Stimulated activated CD8-positive, alpha-beta memory T cell treated with anti-CD3 and anti-CD28 coated beads, Interleukin-7, amount 100 ng/mL, for 1 hour (primary cell): ENCODE measurements at places on chromosomes 12 and 14.

- no peak for DNase-seq
Measured at GRCh38 chr12:59689776-59690175, 93.9 kb downstream of the SLC16A7 start.

GRCh38 chr14:73743431-73743931 is 29.3 kb upstream of the PNMA1 start:
- no peak for DNase-seq

DNA sequence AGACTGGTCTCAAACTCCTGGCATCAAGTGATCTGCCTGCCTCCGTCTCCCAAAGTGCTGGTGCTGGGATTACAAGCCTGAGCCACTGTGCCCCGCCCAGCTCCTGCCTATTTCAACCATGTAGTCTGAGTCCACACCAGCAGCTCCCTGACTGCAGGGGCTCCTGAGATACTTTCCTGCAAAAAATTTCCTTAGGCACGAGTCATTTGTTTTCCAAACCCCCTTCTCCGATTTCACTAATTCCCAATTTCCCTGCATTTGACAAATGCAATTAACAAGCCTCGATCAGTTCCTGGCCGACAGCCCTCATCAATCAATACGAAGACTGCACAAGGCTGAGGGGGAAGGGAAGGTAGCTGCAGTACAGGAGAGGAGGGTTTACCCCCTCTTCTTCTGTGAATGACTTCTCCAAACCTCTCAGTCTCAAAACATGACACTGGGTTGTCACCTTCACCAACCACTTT is 10.1 kb downstream of the PSMB5 start:
- no peak for DNase-seq

DNA sequence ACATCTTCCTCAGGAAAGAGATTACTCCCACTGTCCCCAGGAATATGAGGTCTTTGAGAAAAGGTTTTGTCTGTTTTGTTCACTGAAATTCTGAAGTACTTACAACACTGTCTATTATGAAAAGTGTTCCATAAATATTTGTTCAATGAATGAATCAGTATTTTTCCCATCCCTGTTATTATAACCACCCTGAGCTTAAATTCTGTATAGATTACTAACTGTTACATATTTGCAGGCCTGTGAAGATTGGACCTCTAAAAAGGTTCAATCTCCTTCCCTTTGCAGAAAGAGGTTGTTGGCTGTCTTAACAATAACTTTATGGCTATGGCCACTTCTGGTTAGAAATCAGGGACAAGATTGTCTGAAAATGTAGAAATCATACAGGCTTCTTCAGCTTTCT is 174.5 kb upstream of the NPAS3 start:
- no peak for DNase-seq

DNA sequence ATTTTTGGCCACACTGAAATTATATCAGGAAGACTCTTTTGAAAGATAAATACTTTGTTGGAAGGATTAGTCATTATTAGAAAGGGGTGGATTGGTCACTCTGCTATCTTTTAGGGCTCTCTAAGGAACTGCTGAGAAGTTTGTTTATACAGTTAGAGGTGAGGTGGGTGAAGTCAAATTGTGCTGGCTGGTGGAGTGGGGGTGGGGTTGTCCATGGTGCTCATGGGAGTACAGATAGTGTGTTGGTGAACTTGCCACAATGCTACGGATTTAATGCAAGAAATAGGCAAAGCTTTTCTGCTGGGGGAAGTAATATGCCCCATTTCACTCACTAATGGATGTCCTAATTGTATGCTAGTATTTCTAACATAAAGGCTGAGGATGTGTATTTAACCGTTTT is 35.8 kb downstream of the SUSD6 start:
- DNase-seq: no peak

DNA sequence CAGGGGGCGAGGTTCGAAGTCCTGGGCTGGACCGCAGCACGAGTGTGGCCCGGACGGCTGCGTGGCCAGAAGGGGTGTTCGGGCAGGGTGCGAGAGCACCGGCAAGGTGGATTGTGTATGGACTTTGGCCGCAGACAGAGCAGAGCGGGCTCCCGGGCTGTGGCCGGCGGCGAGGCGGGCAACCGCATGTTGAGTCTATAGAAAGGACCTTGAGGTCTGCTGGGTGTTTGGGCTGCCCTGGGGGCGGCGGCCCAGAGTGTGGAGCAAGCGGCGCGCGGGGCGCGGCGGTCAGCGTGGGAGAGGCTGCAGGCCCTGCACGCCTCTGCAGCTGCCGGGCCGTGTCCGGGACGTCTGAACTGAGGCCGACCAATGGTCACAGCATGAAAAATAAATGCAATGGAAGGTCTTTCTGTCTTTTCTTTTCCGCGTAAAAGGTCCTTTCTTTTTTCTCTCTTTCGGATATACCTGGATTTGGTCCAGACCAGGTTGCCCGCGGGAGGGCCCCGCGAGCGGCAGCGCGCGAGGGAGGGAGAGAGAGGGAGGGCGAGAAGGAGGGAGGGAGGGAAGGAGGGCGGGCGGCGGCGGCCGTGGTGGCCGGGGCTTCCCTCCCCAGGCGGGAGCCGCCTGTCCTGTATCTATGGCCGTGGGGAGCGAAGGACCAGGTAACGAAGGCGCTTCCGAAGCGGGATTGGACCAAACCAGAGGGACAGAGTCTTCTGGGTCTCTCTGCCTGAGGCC is 5.5 kb upstream of the HOXC9 start:
- no peak for DNase-seq
